Forelimb muscle (tissue), 1 donor: ENCODE measurements at places on chromosomes 7 and 10. TPM values are rescaled to one million over a fixed set of nuclear protein-coding genes. Genes with fewer than 3 reads are reported as not detected.

- DNase-seq: no peak
Observed at GRCh38 chr10:4431114-4431863, 394.7 kb upstream of the AKR1E2 start.

DNA sequence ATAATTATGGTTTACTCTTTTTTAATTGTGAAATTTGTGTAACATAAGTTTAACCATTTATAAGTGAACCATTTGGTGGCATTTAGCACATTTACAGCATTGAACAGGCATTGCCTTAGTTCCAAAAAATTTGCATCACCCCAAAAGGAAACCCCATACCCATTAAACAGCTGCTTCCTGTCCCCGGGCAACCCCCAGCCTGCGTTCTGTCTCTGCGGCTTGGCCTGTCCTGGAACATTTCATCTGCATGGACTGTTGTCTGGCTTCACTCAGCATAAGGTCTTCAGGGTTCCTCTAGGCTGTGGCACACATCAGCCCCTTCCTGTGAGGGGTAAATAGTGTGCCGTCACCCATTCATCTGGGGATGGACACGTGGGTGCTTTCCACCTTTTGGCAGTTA is 6.9 kb downstream of the RET start:
- no peak for DNase-seq

DNA sequence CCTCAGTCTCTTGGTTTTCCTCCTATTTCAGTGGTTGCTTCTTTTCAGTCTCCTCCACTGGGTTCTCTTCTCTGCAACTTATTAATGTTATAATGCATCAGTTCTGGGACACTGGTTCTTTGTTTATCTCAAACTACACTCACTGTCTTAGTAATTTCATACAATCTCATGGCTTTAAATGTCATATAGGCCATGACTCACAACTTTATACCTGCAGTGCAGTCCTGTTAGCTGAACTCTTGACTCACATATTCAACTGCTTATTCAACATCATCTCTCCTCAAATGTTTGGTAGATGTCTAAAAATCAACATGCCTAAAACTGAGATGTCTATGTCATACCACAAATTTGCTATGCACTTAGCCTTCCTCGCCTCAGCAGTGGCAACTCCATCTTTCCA is 101.2 kb upstream of the PALS2 start:
- DNase-seq: no peak

DNA sequence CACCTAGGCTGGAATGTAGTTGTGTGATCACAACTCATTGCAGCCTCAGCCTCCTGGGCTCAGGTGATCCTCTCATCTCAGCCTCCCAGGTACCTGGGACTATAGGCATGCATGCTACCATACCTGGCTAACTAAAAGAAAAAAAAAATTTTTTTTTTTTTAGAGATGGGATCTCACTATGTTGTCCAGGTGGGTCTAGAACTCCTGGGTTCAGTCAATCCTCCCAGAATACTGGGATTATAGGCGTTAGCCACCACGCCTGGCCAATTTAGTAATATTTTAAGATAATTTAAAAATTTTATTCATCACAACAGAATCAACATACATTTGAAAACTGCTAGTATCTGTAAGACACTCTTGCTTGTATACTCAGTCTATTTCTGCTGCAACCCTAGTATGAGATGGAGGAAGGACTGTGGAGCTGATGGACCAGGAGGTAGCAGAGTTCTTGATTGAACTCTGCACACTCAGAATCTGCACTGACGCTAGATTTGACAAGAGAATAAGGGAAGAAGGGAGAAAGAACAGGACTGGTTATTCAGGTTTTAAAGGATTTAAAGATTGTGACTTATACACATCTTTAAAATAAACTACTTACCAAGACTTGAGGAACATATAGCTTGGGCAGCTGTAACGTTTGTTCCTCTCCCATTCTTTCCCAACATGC is 57.6 kb downstream of the VCL start:
- DNase-seq: no peak

DNA sequence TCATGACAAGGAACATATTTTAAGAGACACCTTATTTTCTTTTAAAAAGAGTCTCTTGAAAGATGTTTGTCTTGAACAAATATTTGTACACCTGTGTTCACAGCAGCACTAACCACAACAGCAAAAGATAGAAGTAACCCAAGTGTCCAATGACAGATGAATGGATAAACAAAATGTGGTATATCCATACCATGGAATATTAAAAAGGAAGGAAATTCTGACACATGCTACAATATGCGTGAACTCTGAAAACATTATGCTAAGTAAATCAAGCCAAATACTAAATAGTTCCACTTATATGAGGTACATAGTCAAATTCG is 17.8 kb downstream of the SGMS1 start:
- DNase-seq: no peak

GRCh38 chr10:8663131-8663530 is 608.6 kb downstream of the GATA3 start:
- no peak for DNase-seq

- no peak for DNase-seq
Observed at GRCh38 chr10:87740254-87740655, 77.8 kb downstream of the ATAD1 start.

The ADAM12 gene
- 15.0 TPM for polyA plus RNA-seq

The OSBPL3 gene
- polyA plus RNA-seq: 3.5 TPM

The MAGI2 gene
- 3.7 TPM for polyA plus RNA-seq

The NME8 gene
- polyA plus RNA-seq: not detected
